Activated naive CD4-positive, alpha-beta T cell treated with anti-CD3 and anti-CD28 coated beads, Interleukin-2, amount 10 ng/mL, durations not matched to agents 7 days and 5 days (primary cell): ENCODE measurements at places on chromosomes 5 and 9.

DNA sequence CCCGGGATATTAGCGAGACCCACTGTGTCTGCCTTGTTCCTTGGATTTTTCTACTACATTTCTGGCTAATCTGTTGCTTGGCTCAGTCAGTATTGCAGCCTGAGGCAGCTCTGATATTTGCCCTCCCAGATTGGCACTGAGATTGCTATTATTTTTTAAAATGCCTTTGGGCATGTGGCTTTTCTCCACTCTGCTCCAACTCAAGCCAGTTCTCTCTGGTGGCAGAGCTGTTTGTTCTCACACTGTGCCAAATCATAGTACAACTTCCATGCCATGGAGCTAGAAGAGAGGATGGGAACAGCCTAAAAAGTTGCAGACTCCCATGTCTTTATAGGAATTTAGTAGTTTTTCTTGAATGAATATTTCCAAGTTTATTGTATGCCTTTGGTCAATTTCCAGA lies 155.9 kb upstream of the ATP10B start:
- no peaks in the 10 kb centered on the region for H3K4me1 ChIP-seq
- DNase-seq = no peak
- H3K27ac ChIP-seq = no peak overlapping the region
- H3K36me3 ChIP-seq = no peaks in the 10 kb centered on the region
- no peak overlapping the region for H3K4me3 ChIP-seq

DNA sequence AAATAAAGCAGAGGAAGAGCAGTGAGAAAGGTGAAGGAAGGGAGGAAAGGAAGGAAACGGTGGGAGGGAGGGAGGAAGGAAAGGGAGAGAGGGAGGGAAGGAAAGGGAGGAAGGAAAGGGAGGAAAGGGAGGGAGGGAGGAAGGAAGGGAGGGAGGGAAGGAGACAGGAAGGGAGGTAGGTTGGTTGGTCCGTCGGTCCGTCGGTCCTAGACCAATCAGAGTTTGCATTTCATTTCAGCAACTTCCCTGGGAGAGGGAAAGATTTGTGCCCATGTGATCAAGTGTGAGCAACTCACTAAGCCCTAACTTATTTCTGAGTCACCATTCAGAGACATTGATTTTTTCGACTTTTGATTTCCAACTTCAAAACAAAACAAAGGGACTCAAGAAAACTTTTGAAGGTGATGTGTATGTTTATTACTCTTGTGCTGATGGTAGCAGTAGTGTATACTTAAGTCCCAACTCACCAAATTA lies 18.8 kb downstream of the NANS start:
- DNase-seq = peak; percentile 33
- H3K27ac ChIP-seq = peak overlapping the region; percentile 97
- peaks cover 48% of the 10 kb centered on the region for H3K4me1 ChIP-seq
- H3K27me3 ChIP-seq = no peaks in the 10 kb centered on the region
- H3K36me3 ChIP-seq = peaks cover 29% of the 10 kb centered on the region

DNA sequence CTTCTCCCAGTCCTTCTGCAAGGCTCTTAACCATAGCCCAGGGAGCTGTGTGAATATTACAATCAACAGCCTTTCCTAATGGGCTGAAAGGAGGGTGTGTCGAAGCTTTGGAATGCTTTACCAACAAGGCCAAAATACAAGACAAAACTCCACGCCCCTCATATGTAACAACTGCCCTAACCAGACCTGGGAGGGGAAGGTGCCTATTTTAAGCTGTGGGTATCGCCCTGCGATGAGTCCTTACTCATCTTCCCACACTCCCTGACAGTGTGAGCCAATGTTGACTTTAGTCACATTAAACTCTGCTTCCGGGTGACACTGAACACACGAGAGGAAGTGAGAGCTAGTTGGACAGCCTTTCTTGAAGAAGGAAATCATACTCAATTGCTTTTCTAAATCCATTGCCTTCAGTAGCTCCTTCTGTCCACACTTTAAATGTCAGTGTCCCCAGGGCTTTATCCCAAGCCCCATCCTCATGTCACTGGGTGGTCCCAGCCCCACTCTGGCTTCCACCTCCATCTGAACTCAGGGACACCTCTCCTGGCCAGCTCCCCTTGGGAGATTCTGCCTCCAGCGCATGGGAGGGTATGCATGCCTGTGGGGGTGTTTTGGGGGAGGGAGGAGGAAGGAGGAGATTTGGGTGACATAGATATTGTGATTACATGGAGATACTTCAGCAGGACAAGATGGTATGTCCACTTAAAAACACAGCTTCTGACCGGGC lies 6.5 kb upstream of the TBC1D9B start:
- H3K36me3 ChIP-seq = no peaks in the 10 kb centered on the region
- H3K27me3 ChIP-seq = peaks cover 39% of the 10 kb centered on the region
- no peak for DNase-seq

DNA sequence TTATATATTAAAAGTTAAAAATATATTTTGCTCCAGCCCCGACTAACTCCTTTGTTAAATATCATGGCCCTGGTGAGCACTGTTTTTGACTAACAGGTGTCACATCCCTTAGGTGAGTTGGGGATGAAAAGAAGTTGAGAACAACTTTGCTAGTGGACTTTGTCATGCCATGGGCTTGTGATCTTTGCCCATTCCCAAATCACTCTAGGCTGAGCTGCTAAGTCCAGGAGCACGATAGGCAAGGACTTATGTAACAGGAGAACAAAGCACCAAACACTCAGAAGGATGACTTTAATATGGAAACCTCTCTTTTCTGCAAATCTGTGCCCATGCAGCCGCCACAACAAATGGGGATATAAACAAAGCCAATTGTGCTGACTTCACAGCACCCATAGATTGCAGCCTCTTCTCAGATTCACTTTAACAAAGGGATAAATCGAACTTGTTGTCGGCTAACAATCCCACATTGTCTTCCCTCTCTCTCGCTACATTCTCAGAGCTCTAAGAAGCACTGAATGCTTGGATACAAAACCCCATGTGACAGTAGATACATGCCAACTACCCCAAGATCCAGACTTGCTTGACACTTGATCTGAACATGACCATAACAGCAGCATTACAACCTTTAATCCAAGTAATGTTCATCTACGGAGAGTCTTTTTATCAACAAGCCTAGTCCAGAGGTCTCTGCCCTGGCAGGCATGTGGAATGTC lies 86.8 kb upstream of the CD180 start:
- no peaks in the 10 kb centered on the region for H3K27me3 ChIP-seq
- peaks cover under 1% of the 10 kb centered on the region for H3K36me3 ChIP-seq
- no peaks in the 10 kb centered on the region for H3K4me1 ChIP-seq
- H3K4me3 ChIP-seq = no peak overlapping the region
- no peak overlapping the region for H3K27ac ChIP-seq
- DNase-seq = no peak

GRCh38 chr9:100427366-100428263 lies 672 bp downstream of the MSANTD3 start:
- H3K4me3 ChIP-seq = peak overlapping the region; percentile 78
- peaks cover 33% of the 10 kb centered on the region for H3K4me1 ChIP-seq
- peaks cover 25% of the 10 kb centered on the region for H3K27me3 ChIP-seq
- peaks cover 2% of the 10 kb centered on the region for H3K36me3 ChIP-seq
- H3K27ac ChIP-seq = peak overlapping the region; percentile 17
- DNase-seq = peak; percentile 40

- no peaks in the 10 kb centered on the region for H3K27me3 ChIP-seq
- DNase-seq = no peak
- no peaks in the 10 kb centered on the region for H3K36me3 ChIP-seq
- no peak overlapping the region for H3K27ac ChIP-seq
Observed at GRCh38 chr9:35918780-35919179, 9.5 kb downstream of the SPAAR start.
